ENCODE measurements at places on chromosomes 5 and 9.

DNA sequence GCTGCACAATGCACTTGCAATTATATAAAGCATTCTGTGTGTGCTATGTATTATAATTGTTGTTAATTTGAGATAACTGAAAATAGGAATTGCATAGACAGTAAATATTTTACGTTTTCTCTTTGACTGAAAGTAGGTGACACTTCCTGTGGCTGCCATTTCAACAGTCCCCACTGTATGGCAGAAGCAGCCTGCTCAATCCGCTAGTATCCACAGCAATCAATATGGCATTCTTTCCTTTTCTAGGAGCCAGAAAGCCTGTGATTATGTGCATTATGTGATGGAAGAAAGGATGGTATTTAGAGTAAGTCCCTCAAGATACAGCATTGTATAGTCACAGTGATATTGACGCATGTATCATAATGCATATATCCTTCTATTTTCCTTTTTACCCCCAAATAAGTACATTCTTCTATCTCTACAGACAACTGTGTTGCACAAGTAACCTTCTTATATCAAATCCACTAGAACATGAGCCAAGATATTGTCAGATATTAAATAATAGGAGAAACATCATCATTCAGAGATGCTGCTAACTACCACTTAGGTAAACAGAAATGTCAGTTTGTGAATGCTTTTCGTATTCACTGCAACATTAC lies 59.7 kb downstream of the CARTPT start:
- peak; percentile 30 for DNase-seq

GRCh38 chr9:10774051-10774450 lies 161.2 kb upstream of the PTPRD start:
- no peak for DNase-seq

DNA sequence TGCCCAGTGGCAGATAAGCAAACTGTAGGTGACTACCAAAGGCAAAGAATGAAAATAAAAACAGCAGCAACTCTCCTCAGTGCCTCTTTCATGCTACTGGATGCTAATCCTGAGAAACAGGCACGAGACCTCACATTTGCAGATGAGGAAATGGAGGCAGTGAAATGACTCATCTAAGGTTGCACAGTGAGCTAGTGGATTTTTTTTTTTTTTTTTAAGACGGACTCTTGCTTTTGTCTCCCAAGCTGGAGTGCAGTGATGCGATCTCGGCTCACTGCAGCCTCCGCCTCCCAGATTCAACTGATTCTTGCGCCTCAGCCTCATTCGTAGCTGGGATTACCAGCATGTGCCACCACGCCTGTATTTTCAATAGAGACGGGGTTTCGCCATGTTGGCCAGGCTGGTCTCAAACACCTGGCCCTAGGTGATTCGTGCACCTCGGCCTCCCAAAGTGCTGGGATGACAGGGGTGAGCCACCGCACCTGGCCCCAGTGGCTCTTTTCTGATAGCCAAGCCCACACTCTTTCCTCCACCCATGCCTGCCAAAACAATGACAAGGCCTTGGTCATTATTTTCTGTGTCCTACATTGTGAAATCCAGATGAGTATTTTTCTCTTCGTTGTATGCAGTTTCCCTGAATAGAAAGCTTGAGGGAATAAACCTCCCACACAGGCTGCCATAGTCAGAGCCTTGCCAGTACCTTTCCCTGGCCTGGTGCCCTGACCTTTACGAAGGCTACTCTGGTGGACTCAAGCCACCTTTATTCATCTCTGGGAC lies 19.2 kb downstream of the DOCK2 start:
- DNase-seq, result no peak

- DNase-seq, result no peak
Observed at GRCh38 chr9:98430535-98431292, 175.3 kb upstream of the TBC1D2 start.

DNA sequence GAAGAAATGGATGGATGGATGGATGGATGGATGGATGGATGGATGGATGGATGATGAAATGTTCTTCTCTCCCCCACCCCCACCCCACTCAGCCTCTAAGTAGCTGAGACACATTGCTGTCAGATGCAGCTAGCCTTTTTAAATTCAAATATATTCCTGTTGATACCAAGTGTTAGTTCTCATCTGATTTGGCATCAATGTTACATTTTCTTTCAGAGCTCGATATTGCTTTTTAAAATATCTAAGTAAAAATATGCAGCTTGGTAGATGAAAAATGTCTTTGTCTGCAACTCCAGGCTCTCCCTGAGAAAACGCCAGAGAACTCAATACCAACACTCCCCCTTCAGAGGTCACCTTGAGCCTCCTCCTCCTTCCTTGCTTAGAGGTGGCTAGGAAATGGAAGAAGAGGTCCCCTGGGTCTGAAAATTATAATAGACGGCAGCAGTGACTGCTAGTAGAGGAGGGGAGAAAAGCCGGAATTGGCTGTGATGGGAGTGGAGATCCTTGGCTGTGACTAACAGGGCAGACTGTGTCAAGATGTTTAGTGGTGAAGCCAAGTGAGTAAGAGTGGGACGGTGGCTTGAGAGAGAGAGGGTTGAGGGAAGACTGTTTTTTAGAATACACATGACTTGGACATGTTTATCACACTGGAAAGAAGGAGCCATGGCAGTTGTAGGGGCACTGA lies 156.0 kb downstream of the ZNF462 start:
- peak; percentile 4 for DNase-seq

Measured in amniotic stem cell (primary cell).